ENCODE measurements at places on chromosomes 7 and 10. TPM values are rescaled to one million over a fixed set of nuclear protein-coding genes. Genes with fewer than 3 reads are reported as not detected.

DNA sequence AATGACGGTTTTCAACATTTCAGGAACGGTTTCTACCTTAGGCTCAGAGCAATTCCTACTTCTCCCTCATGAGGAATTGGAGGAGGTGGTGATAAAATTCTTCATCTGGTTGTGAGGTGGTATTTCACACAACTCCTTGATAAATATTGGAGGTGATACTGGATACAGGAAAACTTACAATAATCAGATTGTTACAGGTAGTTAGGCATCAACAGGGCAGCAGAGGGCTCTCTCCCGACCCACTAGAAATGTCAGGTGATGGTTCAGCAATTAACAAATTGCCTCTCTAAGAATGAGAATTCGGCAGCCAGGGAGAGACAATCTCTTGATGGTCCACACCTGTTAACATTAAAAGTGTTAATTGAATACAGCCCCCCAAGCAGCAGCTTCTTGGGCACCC is 22.6 kb downstream of the ZNF786 start:
- no peak for DNase-seq

DNA sequence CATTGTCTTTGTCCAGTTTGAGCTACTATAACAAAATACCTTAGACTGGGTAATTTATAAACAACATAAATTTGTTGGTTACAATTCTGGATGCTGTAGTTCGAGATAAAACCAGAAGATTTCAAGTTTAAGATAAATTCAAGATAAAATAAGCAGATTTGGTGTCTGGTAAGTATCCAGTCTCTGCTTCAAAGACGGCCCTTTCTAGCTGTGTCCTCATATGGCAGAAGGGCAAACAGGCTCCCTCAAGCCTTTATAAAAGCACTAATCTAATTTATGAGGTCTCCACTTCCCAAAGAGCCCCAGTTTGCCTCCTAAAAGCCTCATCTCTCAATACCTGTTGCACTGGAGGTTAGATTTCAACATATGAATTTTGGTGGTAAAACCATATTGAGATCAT is 31.1 kb upstream of the SGCE start:
- no peak for DNase-seq

DNA sequence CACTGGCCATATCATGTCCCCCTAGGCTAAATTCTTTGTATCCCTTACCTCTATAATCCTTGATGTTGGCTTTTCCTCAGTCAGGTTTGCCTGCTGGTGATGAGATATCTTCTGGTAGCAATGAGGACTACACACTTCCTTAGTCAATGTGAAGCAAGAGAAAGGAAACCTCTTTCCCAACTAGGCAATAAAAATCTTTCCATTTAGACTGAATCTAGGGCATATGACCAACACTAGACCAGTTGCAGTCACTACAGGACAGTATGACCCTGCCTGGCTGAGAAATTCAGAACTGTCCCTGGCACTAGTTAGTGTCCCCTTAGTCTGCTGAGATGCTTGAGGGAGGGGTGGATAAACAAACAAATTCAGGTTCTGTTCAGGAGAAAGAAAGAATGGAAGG is 142.6 kb downstream of the RNLS start:
- no peak for DNase-seq

GRCh38 chr10:74947781-74948401 is 121.5 kb downstream of the KAT6B start:
- no peak for DNase-seq

- DNase-seq: no peak
Measured at GRCh38 chr10:35961501-35961900, 319.4 kb upstream of the FZD8 start.

DNA sequence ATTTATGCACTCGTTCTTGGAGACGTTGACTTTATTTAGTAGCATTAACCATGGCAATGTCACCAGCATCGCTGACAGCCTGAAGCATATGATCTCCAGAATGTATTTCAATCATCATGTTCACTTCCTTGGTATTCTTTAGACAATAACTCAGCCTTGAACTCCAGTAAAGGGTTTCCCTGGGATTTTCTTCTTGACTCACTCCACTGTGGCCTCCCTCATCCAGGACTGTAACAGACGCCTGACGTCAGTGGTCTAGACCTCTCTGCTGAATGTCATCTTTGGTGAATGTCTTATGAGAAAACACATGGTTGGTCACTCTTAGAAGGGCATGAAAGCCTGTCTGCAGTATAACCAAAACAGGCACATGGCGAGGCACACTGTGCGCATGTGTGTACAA is 64.4 kb downstream of the EGFR start:
- DNase-seq: no peak

KCNH2 gene
- total RNA-seq: 14.4 TPM

Data from spinal cord (tissue), 10 donors.